RWPE1 (cell line): ENCODE measurements at places on chromosomes 7 and 10.

DNA sequence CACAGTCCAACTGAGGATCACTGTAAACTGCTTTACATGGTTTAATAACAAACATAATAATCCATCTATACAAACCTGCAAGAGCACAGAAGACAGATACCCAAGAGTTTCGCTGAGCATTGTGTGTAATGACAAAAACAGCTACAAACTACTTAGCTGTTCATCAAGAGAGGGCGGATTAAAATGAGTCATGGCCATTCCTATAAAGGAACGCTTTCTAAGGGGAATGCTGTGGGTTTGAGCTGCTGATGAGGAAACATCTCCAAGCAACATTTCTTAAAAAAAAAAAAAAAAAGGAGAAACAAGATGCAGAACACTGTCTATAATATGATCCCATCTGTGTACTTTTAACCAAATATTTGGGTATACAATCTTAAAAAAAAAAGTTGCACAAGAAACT lies 33.8 kb downstream of the VOPP1 start:
- DNase-seq = peak; percentile 76

- no peak for DNase-seq
Measured at GRCh38 chr10:106474876-106475275, 689.6 kb downstream of the SORCS1 start.

GRCh38 chr10:132094581-132095234 lies 29.0 kb downstream of the JAKMIP3 start:
- DNase-seq = peak; percentile 26

DNA sequence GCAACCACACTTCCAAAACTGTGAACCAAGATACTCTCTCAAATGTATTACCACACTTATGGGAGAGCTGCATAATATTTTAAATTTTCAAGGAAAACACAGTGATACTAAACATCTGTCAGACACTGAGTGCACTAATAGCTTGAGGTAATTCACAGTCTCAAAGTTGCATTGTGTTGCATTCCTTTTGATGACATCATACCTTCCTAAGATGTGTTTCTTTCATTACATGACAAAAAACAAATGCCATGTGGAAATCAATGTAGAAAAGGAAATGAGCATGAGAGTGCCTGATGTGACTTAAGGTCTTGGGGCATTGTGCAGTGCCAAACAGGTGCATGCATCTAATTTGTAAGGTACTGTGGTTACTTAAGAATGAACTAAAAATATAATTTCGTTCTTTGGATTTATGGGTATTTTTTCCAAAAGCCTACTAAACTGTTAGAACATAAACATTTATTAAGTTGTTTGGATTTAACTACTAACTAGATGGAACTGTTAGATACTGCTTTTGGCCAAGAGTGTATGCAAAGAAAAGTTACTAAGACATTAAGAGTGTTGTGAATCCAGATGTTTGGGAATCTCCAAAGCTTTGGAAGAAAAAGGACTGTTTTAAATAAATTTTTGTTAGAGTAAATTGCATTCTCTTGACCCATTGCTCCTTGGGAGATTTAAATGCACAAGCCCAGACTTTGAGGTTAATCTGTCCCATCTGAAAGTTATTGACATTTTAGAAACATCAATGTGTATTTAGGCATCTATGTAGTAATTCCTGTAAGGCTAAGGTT lies 496.2 kb upstream of the SEMA3D start:
- DNase-seq = peak; percentile 5

- DNase-seq = no peak
Measured at GRCh38 chr7:137850972-137851945, 4.5 kb upstream of the DGKI start.

DNA sequence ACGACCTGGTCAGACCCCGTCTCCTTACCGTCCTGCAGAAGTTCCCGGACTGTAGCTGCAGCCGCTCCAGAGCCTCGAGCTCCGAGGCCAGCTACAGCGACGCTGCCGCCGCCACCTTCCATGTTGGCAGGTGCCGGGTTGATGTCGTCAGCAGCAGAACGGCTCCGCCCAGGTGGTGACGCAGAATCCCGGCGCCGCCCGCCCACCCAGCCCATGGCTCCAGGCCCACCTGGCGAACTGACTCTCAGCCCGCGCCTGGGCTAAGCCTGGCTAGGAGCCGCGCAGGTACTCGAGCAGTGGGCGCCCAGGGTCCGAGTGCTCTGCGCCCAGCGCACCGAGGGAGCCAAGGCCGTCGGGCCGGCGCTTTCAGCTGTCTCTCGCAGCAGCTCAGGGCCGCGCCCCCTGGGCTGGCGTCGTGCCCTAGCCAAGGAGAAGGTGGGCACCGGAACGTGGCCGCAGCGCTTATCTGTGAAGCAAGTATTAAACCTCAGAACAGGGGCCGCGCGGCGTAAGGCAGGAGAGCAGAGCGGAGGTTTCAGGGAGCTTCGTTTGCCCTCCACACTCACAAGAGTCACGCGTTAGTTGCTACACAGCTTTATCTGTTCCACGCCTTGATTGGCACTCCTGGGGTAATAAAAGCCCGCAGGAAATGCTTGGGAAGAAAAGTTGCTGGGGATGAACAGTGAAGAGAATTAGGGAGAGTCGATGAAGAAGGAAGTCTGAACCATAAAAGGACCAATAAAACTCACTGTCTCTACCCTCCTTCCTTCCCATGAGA lies at the start of the genes COG5 and DUS4L:
Gene COG5 (minus strand): TSS at position 146 of the 778 bp plus-strand sequence. CDS start 24 bp downstream, at position 122.
Gene DUS4L (plus strand): TSS at position 197 of the 778 bp plus-strand sequence. CDS start 3,100 bp downstream, outside the sequence.
- DNase-seq = peak; percentile 79

- DNase-seq = peak; percentile 38
Measured at GRCh38 chr7:29309041-29309854, 114.7 kb downstream of the CHN2 start.

- DNase-seq = peak; percentile 84
Measured at GRCh38 chr10:68647672-68648341, 73.2 kb upstream of the CCAR1 start.

GRCh38 chr10:62049624-62050345 lies 148.3 kb downstream of the ARID5B start:
- no peak for DNase-seq

DNA sequence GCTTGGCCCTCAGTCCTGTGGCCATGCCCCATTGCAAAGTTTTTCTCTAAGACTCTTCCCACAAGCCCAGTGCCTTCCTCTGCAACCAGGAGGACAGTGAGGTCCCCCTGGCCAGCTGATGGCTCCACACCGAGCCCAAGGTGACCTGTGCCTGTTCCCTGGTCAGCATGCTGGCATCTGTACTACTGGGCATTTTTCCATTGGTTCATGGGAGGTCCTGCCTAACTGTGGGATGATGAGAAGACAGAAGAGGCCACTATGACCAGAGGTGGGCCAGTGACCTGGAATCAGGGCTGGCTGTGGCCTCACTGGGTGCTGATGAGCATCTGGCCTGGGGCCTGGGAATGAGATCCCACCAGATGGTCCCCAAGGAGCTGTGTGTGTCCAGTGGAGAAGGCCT lies 20.2 kb downstream of the CALML3 start:
- no peak for DNase-seq

GRCh38 chr10:33878238-33878786 lies 543.8 kb upstream of the NRP1 start:
- no peak for DNase-seq

DNA sequence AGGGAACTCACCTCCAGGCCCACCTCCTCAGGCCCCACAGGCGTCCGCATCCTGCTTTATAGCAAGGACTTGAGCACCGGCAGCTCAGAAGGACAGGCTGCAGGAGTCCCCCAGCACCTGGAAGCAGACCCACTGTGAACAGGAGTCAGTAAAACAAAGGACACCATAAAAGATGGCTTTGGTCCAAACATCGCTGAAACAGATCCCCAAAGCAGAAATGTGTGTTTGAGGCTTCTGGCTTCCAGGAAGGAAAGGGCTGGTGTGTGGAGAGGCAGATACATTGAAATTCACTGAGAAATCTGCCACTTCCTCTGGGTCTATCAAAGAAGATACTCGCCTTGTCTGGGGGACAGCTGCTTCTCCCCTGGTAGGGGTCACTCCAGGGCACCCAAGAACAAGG lies 286.2 kb downstream of the PLXNA4 start:
- DNase-seq = no peak

- DNase-seq = no peak
Measured at GRCh38 chr10:17882557-17882956, 69.2 kb upstream of the SLC39A12 start.

GRCh38 chr7:26001662-26002244 lies 150.2 kb upstream of the NFE2L3 start:
- DNase-seq = no peak

DNA sequence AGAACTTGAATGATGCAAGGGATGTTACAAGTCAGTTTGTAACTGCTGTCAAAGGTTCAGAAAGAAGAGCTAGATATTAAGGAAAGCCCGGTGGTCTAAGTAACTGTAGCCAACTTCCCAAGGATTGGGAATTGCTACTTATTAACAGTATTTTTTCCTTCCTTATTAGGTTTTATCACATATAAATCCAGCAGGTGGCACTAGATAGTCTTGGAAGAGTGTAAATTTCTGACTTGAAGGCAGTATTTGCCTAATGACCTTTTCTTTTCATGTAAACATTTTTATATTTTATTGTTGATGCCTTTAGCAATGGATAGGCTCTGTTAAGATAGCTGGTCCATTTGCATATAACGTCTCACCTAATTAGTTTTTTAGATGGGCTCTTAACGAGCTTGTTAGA lies 51.2 kb downstream of the ANLN start:
- peak; percentile 26 for DNase-seq

DNA sequence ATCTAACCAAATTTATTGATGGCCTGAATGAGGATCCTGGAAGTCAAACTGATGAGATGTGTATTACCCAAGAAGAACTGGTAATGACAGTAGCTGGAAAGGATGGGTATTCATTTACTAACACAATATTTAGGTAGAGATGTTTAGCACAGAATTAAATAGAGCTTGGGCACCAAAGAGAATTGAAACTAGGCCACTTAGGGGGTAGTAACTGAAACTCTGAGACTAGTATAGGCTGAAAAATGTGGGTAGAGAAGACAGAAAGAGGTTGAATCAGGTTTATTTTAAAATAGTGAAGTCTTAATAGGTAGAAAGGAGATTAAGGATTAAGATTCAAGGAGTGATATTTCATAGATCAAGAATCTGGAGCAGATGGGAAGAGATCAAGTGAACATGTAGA lies 155.8 kb downstream of the MLLT10 start:
- no peak for DNase-seq

GRCh38 chr7:12508554-12508953 lies 62.0 kb upstream of the SCIN start:
- no peak for DNase-seq

DNA sequence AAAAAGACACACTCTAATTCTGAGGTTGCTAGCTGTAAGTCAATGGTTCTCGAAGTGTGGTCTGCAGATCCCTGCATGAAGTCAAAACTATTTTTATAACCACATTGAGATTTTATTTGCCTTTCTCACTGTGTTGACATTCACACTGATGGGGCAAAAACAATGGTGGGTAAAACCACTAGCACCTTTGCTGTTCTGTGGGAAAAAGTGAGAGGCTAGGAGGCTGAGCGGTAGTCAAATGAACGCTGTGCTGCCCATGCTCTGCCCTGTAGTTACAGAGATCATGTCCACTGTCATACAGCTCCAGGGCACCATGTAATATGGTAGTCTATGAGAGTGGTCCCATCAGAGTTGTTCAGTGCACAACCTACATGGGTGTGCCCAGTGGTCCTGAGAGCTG lies 21.6 kb upstream of the PDCD4 start:
- no peak for DNase-seq

- no peak for DNase-seq
Measured at GRCh38 chr7:157022681-157023588, 12.5 kb upstream of the MNX1 start.

- peak; percentile 30 for DNase-seq
Measured at GRCh38 chr7:112782498-112782897, 7.7 kb downstream of the TMEM168 start.

DNA sequence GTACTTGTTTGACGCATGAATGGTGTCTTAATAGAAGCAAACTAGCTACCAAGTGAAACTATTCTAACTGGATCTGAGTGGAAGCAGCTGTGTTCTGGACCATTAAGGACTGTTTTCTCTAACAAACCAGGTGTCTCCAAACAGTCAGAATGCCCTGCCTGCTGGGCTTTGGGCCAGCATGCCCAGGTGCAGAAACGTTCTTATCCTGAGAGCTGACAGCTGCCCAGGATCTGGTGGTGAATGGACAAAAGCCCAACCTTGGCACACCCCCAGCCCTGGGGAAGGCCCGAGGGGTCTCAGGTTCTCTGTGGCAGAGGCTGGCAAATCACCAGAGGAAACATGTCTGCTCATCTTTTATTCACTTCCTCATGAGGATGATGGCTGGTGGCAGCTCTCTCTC lies 48.2 kb upstream of the LAMB4 start:
- DNase-seq = no peak

DNA sequence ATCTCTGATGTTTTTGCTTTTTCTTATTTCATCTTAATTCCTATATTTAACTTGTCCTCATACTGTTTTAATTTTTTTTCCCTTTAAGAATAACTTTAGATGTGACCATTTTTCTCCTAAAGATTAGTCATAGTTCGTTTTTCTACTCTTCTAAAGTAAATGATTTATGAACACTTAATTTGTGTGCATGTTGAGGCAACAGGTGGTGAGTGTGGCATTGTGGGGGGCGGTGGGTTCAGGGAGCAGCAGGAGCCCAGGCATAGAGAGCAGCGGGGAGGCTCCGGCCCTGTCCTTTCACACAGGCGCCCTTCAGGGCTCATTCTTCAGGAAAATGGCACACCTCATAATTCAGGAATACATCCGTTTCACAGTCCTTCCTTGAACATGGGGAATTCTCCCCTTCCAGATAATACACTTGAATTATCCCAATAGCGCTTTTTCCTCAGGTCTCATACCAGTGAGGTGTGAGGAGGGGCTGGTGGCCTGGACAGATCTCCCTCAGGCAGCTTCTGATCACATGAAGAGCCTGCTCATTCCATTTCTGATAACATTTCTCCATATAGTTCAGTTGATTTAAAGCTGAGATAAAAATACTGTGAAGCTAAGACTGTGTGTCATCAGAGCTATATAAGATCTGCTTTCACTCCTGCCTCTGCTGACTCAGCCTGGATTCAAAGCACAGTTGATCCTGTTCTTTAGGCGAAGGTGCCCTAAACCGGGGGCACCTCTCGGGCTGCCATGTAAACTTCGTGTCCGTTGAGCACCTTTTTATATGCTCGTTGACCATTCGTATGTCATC lies 40.2 kb downstream of the CUL1 start:
- DNase-seq = no peak

GRCh38 chr10:90777621-90778020 lies 80.2 kb downstream of the HTR7 start:
- DNase-seq = no peak

- DNase-seq = no peak
Measured at GRCh38 chr7:106848851-106849442, 16.1 kb upstream of the PIK3CG start.

GRCh38 chr10:112373912-112374338 lies at the start of gene ACSL5:
ACSL5 (plus strand) TSS chr10:112374116; CDS start chr10:112394947, 20,831 bp downstream.
- no peak for DNase-seq
